NCI-H2029 treated with DMSO at 0.1 percent for 48 hours (cell line): ENCODE measurements at places on chromosomes 1 and 21.
A peak's percentile ranks its signal among the peaks of the same experiment; 100 is the strongest.

DNA sequence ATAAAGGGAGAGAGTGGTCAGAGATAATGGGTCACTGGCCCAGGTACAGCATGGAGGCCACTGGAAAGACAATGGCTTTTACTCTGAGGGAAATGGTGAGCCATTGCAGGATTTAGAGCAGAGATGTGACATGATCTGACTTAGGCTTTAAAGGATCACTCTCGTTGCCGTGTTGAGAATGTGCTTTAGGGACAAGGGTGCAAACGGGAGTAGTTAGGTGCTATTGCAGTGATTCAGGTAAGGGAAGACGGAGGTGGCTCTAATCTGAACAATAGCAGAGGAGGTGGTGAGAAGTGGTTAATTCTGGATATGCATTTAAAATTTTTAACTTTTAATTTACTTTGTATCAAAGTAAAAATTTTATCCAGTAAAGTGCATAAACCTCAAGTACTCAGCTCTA is 9.8 kb downstream of the ADORA1 start:
- no peak for DNase-seq

- DNase-seq: no peak
Measured at GRCh38 chr1:36539526-36539925, 56.8 kb upstream of the CSF3R start.

DNA sequence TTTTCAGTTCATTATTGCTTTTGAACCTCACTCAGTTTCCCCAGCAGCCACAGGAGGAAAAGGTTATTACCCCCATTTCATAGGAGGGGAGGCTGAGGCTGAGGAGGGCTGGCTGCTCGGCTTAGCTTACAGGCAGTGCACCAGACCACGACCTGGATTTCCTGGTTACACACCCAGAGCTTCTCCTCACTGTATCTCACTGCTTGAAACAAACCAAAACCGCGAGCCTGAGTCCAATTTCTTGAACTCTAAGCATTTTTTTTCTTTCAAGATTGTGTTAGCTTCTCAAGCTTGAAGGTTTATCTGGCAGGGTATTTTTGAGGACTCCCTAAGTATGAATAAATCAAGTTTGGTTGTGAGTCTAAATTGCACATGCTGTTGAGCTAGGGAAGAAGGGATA is 188.9 kb upstream of the EDN2 start:
- DNase-seq: no peak

DNA sequence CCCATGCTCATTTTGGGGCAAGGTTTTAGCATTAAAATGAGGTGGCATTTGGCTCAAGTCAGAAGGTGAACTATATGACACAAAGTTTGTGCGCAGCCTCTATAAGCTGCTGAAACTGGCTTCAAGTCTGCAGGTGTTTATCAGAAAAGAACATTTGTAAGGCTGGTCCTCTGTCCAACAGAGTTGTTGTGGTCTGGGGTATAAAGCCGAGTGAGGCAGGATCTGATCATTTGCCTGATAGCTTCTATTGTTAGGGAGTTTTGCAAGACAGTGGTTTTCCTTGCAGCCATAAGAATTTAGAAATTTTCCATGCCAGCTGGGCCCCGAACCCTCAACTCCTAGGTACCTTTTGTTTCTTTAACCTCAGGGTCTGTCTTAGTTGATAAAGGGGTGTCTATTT is 130.8 kb downstream of the PGBD5 start:
- no peak for DNase-seq

GRCh38 chr1:172517081-172517480 is 15.9 kb upstream of the SUCO start:
- no peak for DNase-seq

DNA sequence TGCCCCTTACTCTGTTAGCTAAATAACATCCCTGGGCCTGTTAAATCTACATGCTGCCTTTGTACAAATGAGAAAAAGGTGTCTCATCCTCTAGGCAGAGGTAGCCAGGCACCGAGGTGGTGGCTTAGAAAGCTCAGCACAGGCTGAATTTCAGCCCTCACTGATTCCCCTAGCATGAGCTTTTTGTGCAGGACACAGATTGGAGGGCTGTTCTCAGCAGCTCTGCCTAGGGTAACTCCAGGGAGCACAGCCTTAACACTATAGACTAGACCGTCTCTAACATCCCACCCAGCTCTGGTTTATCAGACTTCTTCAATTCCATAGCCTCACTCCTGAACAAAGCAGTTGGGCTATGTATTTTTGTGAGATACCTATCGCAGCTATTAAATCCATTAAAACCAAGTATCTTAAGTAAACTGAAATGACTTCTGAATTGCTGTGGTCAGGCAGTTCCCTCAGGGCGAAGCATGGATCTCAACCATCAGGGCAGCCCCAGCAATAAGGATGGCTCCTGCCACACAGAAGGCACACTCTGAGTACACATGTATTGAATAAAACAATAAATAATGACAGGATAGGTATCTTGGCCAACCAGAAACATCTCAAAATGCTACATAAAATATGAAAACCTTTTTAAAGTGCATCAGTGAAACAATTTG is 14.8 kb downstream of the S100A6 start:
- no peak for DNase-seq

DNA sequence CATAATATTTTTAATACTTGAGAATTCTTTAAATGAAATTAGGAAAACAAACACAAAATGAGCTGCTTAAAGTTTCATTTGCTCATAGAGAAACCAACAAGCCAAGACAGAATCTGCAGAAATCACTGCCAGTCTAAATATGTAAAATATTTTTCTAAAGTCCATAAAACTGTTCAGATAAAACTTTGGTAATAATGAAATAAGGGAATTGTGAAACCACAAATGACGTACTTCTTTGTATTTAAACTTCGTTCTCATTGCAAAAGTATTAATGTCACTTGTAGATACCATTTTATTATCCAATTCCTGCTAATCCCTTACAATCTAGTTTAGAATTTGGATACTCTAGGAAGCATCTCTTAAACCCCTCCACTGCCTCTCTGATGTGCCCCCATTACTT is 234.5 kb upstream of the NEGR1 start:
- DNase-seq: no peak

GRCh38 chr1:176950736-176951324 is 213.7 kb downstream of the ASTN1 start:
- DNase-seq: no peak

- DNase-seq: no peak
Measured at GRCh38 chr1:110682898-110683297, 8.2 kb upstream of the KCNA3 start.

GRCh38 chr1:11880181-11880575 is 21.4 kb upstream of the NPPB start:
- DNase-seq: no peak

DNA sequence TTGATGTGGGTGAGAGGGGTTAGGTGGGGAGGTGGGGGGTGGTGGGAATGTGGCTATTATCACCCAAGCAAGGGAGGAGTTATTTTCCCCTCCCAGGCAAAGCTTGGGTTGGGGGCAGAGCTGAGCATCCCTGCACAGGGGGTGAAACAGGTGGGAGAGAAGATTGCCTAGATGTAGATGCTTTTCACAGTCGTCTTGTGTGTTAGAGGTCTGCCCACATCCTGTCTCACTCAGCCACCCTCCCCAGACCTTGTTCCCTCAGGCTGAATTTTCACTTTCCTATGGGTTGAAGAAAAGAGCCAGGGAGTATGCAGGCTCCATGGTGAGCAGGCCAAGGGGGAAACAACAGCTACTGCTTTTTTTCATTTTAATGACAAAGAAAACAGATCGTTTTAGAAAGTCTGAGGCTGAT is 223.5 kb downstream of the KIF26B start:
- DNase-seq: no peak

DNA sequence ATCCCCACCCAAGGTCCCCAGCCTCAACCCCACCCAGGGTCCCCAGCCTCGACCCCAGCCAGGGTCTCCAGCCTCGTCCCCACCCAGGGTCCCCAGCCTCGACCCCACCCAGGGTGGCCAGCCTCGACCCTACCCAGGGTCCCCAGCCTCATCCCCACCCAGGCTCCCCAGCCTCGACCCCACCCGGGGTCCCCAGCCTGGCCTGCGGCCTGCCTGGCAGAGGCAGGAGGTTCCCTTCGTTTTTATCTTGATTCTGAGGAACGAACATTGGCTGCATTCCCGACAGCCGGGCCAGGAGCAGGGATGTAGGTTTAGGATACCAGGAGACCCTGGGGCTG is 3.4 kb upstream of the PDE9A start:
- DNase-seq: no peak

DNA sequence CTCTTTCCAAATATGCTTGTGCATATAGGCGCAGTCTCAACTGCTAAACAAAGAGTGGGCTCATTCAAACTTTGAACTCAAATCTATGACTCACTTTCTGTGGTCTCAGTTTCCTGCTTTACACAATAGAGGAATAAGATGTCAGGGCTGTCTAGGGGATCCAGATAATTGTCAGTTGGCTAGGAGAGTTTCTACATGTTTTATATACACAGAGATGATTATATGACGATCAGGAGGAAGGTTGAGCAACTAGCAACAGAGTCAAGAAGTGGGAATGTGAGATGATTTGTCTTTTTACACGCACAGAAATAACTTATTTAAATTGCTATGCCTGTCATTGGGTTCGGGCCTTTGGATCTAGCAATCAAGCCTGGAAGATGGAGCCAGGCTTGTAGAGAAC is 299.4 kb upstream of the LYPLAL1 start:
- DNase-seq: no peak

- DNase-seq: no peak
Measured at GRCh38 chr1:12336413-12336812, 106.6 kb downstream of the VPS13D start.

DNA sequence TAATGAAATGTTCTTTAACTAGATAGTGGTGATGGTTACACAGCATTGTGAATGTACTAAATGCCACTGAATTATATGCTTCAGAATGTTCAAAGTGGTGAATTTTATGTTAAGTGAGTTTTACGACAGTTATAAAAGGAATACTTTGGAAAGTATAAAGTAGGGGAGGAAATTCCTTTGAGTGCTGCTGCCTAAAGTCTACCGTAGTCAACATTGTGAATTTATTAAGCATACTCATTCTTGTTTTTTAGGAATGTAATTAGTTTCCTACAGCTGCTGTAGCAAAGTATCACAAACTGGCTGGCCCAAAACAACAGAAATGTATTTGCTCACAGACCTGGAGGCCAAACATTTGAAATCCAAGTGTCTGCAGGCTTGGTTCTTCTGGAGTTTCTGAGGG is 73.0 kb downstream of the SWT1 start:
- DNase-seq: no peak

- DNase-seq: no peak
Measured at GRCh38 chr1:73673971-73674370, 524.0 kb downstream of the LRRIQ3 start.

GRCh38 chr1:98217601-98218000 is 296.8 kb upstream of the DPYD start:
- DNase-seq: no peak

GRCh38 chr1:179384027-179384426 is 18.3 kb downstream of the AXDND1 start:
- no peak for DNase-seq

DNA sequence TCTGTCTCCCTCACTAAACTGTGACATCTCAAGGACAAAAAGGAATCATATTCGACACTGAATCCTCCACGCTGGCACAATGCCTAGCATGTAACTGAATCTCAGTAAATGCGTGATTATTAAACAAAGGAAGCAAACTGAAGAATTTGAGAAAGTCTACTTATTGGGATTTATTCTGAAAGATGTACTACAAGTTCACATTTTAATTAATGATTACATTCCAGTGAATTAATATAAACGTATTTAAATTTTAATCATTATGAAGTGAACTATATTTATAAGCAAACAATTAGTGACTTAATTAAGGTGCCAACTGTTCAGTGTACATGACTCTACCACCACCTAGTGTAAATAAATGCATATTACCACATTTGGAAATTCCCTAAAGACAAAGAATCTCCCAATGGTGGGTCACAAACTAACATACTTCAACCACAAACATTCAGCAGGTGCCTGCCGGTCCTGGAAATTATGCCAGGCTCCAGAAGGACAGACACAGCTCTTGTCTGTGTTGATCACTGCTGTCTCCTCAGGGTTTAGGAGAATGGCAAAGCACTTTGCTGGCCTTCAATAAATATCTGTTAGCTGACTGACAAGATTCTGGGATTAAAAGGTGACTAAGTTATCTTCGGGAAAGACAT is 56.3 kb downstream of the SMYD3 start:
- peak; percentile 92 for DNase-seq

- no peak for DNase-seq
Measured at GRCh38 chr1:21919520-21919919, 17.6 kb downstream of the HSPG2 start.

DNA sequence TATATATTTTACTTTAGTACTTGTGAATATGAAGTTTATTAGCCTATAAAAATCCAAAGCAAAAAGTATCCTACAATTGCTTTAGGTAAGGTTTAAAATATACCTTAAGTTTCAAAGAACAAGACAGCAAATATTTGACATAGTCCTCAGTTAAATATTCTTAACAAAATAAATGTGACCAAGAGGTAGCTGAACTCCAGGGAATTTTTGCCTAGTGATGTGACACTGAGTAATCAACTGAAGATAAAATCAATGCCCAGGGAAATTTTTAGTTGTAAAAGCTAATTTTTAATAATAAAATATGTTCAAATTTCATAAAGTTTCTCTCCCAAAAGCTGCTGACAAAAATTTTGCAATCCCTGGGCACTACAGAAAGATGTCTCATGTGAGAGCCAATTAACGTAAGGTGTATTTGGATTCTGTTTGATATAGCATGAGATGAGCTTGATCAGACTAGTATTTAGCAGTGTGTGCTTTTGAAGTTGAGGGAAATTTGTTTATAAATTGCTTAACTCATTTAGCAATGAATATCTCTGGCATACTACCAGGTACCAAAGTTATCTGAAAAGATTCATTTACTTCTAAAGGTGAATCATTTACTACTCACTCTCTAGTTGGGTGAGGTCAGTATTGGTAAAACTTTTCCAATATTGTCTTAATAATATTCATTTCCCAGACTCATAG is 80.2 kb upstream of the PALMD start:
- DNase-seq: no peak

- no peak for DNase-seq
Measured at GRCh38 chr1:91651661-91652071, 151.0 kb downstream of the CDC7 start.

GRCh38 chr1:113036639-113037321 is 36.2 kb upstream of the LRIG2 start:
- no peak for DNase-seq

- no peak for DNase-seq
Measured at GRCh38 chr1:68225781-68226180, 6.5 kb downstream of the WLS start.

DNA sequence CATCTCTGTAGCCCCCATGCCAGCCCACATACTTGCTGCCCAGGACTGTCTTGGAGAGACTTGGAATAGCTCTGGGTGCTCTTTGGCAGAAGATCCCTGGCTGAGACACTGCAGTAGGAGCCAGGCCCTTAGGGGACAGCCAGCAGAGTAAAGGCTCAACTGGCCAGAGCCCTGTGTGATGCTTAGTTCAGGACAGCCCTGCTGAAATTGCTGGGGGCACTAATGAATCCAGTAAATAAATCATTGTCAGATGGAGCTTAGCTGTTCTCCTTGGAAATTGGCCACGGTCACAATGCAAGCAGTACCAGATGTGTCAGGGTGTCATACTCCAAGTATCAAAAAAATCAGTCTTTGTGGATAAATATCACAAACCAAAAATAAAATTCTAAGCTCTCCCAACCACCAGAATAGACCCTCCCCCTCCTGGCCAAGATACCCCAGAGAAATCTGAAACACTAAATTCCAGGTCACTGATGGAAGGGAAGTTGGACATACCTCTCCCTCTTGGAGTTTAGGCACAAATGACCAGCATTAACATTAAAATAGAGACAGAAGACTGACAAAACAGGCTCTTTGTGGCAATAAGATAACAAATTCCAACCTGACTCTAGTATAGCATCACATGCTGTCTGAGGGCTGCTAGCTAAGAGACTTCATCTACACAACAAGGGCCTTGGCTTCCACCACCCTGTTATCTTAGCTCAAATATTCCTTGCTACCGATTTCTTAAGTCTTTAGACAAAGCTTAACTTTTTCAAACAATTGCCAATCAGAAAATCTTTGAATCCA is 83.2 kb upstream of the DNAH14 start:
- DNase-seq: no peak
